NCI-H748 treated with DMSO at 0.1 percent for 48 hours (cell line): ENCODE measurements at places on chromosomes 5 and 9.

DNA sequence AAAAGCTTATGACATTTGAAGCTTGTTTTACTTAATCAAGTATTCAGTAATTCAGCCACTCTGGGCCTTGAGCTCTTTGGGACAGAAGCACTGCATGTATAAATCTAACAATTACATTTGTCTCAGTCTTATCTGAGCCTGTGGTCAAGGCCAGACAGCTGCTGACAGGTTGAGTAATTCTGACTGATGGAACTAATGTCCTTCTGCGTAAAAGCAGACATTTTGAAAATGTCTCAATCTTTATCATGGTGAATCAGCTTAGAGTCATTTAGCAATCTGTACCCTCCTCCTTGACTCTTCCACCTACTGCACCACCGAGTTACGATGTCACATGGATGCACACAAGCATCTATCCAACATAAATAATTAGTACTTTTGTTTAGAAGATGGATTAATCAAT lies 400.0 kb downstream of the ARRDC3 start:
- DNase-seq: no peak

- no peak for DNase-seq
These were observed 243.2 kb downstream of the ARHGAP26 start for GRCh38 chr5:143013176-143013891.

GRCh38 chr5:79020861-79021561 lies 35.9 kb upstream of the ARSB start:
- peak; percentile 34 for DNase-seq

- DNase-seq: no peak
These were observed 37.0 kb downstream of the TMEM215 start for GRCh38 chr9:32820322-32820721.

GRCh38 chr5:61498121-61498520 lies 166.1 kb downstream of the ZSWIM6 start:
- no peak for DNase-seq

- no peak for DNase-seq
These were observed 264.5 kb downstream of the MCTP1 start for GRCh38 chr5:95020345-95020744.

- DNase-seq: peak; percentile 45
These were observed 100.2 kb upstream of the RAI14 start for GRCh38 chr5:34555699-34556508.

DNA sequence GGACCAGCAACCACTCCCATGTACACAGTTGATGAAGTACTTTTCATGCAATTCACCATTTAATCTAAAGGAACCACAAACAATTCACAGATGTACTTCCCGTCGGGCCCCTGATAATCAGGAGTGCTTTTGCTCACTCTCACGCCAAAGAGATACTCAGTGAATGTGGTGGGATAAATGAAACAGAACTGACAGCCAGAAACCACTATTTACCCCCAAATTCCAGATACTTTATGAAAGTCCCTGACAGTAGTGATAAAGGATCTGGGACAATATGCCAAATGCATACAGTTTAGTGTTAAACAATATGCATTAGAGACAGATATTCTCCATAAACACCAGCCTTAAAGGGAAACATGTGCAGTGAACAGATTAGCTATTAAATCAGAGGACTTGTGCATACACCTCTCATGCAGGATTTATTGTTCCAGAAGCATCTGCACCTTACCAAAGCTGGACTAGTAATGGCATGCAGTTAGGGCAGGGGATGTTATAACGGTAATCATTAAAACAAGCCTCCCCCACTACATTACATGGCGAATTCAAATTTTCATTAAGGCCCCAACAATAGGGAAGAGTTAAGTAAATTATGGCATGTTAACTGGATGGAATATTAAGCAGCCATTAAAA lies 74.0 kb upstream of the SLC25A51 start:
- no peak for DNase-seq

- peak; percentile 72 for DNase-seq
These were observed 671 bp downstream of the LRRC26 start for GRCh38 chr9:137168904-137169856.

DNA sequence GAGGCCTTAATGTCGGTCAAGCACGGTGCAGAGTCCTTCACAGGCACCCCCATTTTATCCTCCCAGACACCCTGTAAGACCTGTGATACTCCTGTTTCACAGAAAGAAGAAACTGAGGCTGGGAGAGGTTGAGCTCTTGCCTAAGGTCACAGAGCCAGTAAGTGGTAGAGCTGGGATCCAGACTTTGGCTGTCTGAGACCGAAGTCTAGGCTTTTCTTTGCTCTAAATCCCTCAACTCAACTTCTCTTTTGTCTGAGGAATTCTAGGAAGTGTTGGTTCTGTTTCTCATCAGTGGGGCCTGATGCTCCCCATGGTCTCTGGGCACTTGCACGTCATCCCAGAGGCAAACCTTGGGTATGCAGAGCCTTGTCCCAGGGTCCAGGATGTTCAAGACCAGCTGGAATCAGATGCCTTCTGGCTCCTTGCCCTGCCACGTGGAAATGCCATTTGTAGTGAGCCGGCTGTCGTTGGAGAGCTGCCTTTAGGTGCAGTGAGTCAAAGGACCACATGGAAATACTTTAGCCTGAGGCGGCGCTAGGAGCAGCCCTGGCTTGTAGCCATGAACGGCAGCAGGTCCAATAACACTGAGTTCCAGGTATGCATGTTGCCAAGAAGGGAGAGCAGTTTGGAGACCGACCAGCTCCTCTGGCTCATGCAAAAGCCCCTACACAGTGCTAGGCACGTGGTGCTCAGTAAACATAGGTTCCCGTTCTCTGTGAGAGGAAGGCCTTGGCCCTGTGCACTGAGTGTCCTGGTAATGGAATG lies 9.2 kb downstream of the DCANP1 start:
- no peak for DNase-seq

GRCh38 chr9:91220491-91221135 lies 141.1 kb downstream of the AUH start:
- no peak for DNase-seq

GRCh38 chr9:137176302-137177182 lies 4.7 kb upstream of the TMEM210 start:
- no peak for DNase-seq

GRCh38 chr5:138458384-138458783 lies 6.9 kb upstream of the EGR1 start:
- DNase-seq: no peak

DNA sequence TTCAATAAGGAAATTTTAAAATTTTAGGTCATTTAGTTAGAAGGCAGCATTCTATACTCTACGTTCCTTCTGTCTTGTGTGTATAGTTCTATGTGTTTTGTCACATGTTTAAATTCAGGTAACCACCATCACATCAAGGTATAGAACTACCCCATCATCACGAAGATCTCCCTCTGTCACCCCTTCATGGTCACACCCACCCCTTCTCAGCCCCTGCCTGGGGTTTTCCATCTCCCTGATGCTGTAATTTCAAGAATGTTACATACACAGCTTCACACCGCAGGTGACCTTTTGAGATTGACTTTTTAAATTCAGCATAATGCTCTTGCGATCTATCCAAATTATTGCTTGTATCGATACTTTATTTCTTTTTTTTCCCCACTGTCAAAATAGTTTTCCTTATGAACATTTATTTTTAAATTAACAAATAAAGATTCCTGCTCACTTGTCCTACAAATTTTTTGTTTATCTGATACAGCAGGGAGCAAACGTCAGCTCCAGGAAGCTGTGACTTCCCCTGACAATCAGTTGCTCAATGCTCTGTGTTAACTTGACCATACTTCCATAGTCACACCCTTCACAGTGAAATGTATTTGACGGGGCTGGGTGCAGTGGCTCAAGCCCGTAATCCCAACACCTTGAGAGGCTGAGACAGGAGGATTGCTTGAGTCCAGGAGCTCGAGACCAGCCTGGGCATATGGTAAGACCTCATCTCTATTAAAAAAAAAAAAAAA lies 10.2 kb downstream of the BTNL8 start:
- no peak for DNase-seq

GRCh38 chr9:125496313-125496834 lies 210.6 kb downstream of the MAPKAP1 start:
- DNase-seq: no peak

DNA sequence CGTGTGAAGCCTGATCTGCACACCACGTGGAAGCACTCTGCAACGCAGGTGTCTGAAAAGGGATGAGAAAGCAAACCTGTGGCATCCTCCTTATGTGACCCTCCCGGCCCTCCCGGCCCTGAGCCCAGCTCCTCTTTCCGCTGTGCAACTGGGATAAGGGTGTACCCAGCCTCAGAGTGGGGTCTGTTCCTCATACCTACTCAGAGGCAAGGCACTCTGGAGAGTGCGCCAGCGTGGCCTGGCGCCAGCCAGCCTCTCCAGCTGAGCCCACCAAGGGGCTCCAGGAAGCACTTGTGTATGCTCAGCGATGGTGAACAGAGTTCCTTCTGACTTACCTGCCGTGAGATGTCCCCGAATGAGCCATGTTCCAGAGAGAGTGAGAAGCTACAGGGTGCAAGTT lies 102.8 kb downstream of the IRX1 start:
- no peak for DNase-seq

GRCh38 chr9:16450578-16450977 lies 419.9 kb downstream of the BNC2 start:
- no peak for DNase-seq

DNA sequence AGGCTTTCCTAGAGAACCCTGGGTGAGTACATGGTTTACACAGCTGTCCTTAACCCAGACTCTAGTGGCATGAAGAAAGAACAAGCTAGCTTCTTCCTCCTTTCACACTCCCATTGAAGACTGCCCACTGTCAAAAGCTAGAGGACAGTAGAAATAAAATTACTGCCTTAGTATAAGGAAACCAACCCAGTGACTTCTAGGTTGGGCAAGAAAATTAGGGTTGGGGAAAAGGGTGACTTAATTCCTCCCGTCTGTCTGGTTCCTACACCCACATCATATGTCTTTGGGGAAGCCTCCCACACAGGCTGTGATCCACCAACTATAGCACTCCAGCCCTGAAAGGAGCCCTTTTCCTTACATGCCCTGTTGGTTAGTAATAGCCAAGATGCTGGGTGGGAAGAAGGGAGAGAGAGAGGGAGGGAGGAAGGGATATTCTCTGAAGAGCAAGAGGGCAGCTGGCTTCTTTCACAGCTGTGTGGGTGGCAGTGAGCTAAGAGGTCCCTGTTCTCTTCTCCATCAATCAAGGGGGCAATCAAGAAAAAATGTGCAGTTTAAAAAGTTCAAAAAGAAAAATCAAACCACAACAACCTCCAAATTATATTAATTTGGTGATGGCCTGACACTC lies 21.7 kb downstream of the HBEGF start:
- no peak for DNase-seq

DNA sequence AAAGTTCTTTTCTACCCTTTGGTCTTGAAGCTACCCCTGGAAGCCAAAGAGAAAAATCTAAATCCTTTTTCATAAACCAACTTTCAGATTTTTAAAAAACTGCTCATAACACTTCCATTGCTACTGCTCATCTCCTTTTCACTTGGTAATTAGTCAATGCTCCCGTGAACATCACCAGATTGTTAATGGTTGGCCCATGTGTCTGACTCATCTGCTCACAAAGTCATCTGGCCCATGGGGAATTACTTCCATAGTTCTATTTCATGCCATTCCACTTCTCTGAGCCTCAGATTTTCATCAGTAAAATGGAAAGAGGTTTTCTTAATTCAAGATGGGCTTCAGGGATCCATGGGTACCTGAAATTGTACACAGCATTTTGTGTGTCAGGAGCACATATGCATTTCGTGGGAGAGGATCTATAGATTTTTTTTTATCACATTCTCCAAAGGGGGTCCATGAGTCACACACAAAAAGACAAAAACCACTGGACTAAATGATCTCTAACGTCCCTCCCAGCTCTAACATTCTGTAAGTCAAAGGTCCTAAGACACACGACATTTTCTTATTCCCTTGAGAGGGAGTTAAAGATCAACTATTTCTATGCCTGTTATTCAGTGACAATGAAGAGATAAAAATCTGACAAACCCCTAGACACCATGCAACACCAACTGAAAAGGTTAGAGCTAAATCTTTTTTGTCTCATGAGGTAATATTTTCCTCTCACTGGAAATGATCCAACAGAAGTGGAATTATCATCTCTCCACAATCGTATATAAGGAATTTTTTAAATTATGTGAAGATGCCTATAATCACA lies 75.4 kb downstream of the TEX10 start:
- DNase-seq: no peak

- no peak for DNase-seq
These were observed 224.6 kb downstream of the DRD1 start for GRCh38 chr5:175219366-175219765.

DNA sequence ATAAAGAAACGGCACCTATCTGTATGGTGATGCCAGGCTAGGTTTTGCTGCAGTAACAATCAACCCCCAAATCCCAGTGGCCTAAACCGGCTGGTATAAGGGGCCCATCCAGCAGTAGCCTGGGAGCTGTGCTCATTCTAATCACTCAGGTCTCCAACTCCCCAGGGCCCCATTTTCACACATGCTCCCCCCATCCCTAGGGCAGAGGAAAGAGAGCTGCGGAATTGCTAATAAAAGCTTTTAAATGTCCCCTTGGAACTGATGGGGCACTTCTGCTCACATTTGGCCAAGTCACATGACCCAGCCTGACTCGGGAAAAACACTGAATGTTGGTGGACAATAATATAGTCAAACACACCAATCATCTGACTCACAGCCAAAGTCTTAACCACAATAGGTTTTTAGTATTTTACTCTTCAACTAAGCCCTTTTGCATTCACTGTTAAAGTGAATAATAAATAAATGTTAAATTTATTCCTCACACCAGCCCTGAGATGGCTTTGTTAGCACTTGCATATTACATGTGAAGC lies 1.6 kb downstream of the FBLL1 start:
- no peak for DNase-seq

- no peak for DNase-seq
These were observed 20.4 kb downstream of the ACO1 start for GRCh38 chr9:32404856-32405255.

GRCh38 chr5:1536322-1536845 lies 12.6 kb upstream of the LPCAT1 start:
- no peak for DNase-seq

DNA sequence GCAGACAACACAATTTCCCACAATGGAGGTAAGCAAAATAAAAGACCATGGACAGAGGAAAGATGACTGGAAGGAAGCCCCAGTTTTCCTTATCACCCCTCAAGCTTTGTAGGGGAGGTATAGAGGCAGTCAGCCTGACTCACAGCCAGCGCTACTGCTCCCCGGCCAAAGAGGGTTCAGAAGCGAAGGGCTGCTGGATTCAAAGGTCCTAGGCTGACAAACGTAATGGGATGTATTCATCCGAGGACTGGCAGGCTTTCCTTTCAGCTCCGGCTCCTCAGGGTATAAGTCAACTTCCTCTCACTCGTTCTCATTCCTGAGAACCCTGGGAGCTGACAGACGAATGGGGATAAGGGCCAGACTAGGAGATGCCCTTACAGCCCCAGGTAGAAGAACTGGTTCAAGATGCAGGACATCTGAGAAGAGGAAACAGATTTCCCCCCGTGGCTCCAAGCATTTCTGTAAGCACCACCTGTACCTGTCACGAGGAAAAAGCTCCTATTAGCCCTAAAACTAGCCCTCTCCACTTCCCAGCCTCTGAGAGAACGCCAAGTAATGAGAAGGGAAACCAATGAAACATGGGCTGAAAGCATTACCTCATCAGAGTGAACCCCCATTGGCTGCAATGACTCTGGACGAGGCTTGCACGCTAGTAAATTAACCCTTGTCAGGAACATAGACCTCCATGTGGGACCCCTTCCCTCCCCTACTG lies 22.1 kb upstream of the FAM13B start:
- DNase-seq: no peak

DNA sequence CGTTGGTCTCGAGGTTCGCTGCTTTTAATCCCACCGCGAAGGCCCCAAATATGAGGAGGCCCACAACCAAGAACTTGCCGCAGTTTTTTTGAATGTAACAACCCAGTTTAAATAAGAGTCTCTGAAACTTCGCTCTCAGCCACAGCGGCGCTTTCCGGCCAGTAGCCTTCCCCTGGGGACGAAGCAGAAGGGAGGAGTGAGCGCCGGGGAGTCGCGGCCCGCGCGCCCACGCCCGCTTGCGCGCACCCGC lies 10.4 kb downstream of the PTCH1 start:
- DNase-seq: no peak
